ENCODE measurements at places on chromosomes 5 and 9.

- no peak for DNase-seq
These were observed 193.3 kb downstream of the MLLT3 start for GRCh38 chr9:20428976-20429375.

DNA sequence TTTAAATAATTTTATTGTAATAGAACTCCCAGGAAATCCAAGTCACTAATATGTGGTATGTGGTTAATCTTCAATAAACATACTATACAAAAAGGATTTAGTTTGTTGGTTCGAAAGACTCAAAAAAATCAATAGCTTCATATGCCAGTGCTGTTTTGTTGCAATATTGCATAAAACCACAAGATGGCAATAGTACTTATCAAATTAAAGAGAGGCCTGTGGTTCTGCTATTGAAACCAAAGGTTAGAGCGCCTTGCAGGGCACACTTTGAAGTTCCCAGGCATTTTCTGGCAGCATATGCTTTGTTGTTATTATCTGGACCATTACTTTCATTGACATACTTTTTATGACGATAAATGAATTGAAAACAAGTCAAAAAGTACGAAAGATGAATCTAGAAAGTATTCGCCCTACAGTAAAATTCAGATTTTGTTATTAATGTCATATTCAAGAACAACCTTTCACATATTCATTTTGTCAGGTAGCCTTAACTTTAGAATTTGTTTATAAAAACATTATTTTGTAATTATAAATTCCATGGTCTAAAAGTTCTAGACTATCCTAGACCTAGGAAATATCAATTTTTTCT, 316.3 kb downstream of the MCTP1 start:
- peak; percentile 71 for DNase-seq

GRCh38 chr9:587527-587926, 254.0 kb upstream of the DMRT1 start:
- DNase-seq, result no peak

DNA sequence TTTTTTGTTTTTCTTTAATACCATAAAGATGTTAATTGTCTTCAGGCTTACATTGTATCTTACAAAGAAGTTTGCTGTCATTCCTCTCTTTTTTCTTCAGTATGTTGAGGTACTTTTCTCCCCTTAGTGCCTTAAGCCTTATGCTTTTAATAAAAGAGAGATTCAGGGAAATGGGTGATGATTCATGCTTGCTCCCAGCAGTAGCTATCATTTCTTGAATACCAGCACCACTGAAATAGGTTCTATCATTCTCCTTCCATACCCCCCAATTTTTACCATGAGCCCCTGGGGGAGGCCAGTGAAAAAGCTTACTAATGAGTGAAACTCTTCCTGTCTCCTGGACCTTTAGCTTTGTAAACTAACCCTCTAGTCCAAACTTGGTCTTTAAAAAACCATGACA, 165.0 kb downstream of the FBXL7 start:
- DNase-seq, result peak; percentile 44

GRCh38 chr5:329768-330167, 8.3 kb downstream of the AHRR start:
- DNase-seq, result no peak
